Activated naive CD4-positive, alpha-beta T cell treated with Interleukin-2 at 50 U/mL for 16 hours (primary cell): ENCODE measurements at places on chromosomes 16 and 17.

GRCh38 chr17:12133183-12133582 is 112.5 kb downstream of the MAP2K4 start:
- no peak for DNase-seq

DNA sequence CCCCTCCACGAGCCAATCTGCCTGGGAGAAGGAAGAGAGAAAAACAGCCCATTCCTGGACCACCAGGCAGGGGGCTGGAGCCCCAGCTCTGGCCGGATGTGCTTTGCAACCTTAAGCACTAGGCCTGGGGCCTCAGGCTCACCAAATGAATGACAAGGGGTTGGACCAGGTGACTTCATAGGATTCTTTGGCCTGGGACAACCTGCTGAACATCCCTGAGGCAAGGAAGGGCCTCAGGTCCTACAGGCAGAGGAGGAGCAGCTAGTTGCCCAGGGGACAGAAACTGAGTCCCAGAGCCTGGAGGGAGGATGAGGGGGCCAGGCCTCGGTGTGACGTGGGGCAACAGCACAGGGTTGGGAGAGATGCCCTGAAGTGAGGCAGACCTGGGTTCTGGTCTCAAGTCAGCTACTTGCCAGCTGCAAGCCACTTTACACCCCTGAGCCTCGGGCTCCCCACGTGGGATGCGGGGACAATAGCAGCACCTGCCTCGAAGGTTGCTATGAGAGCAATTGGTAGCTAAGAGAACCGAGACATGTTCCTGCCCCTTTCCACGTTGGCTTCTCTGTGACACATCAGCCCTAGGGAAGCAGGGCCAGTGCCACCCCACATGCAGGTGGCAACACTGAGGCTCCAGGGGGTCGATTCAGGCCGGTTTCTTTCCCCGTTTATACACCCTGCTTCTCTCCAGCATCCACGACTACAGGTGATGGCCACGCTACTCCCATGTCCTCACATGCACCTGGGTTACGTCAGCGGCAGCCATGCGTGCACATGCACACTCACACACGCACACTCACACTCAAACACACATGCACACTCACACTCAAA is 42.6 kb downstream of the CFAP20 start:
- DNase-seq: no peak

DNA sequence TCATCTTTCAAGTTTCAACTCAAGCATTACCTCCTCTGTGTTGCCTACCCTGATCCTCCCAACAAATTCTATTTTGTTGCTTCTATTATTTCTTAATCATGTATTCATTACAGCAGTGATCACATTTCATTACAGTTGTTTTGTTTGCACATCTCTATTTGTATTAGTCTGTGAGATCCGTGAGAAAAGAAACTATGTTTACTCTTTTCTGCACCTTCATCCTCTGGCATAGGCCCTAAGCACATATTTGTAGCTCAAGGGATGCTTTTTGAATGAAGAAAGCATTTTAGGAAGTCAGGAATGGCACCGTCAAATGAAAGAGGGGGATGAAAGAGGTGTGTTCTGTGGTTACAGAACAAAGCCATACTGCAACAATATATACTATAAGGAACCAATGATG is 110.5 kb downstream of the SHISA6 start:
- no peak for DNase-seq

- no peak for DNase-seq
These were observed 76.5 kb upstream of the ATP2A3 start for GRCh38 chr17:4040784-4041183.

- DNase-seq: no peak
These were observed 80.9 kb upstream of the ZNF423 start for GRCh38 chr16:49936791-49937190.
